ENCODE measurements at places on chromosomes 2 and 18.

DNA sequence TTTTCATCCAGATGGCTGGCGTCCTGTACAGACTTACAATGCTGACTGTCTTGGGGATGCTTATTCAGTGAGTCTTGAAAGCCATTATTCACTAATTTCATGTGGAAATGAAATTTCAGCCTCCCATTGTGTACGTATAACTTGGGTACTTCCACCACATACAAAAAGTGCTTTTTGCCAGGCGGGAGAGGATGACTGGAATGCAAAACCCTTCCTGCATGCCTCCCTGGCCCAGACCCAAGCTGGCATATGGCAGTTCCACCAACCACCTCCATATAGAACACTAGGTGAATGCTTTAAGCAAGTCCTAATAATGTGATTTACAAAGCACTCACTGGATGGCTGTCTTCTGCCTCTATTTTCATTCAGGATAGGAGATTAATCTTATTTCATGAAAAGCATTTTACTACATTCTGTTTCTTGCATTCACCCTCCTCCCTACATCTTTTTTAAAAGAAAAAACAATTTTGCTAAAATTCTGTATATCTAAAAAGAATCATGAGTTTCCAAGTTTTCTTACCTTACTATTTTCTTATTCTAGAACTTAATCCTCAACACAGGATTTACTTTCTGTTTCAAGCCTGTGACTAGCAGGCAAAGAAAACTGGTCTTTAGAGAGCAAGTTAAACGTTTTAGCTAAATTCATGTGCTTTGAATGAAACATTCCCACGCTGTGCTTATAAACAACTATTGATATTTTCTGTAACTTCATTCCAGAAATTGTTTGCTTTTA lies 327.6 kb downstream of the NCKAP5 start:
- DNase-seq: peak; percentile 32

DNA sequence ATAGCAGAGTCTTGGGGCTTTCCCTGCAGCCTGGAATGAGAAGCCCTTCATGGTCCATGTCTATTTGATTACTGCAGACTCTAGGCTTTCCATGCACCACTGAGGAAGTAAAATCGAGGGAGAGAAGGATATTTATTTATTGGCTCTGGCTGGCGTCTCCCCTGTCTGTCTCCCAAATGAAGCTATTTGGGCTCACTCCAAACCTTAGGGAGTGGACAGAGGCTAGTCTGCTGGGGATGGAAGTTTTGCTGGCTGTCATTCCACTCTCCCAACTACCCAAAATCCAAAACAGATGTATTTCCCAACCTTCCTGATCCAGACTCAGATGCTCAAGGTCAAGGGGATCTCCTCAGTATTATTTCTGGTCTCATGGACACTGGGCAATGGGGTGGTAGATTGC lies 33.7 kb downstream of the TMEM17 start:
- no peak for DNase-seq

GRCh38 chr18:53101536-53102105 lies 761.6 kb downstream of the DCC start:
- no peak for DNase-seq

DNA sequence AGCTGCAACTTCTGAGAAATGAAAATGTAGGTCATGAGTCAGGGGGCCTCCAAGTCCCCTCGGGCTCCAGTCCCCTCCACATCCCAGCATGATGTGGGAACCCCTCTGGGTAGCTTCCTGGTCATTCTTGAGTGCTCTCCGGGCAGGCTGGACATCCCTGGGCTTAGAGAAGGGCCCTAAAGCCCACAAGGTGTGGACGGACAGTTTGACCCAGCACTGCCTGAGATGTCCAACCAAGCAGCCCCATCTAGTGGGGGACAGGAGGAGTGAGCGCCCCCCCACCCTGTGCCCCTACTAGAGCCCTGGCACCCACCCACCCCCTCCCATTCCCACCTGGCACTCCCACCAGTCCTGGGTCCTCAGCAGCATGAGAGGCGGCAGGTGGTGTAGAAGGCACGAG lies 46.0 kb downstream of the CYP27C1 start:
- DNase-seq: peak; percentile 60

GRCh38 chr2:184304006-184304405 lies 294.3 kb upstream of the ZNF804A start:
- DNase-seq: no peak

DNA sequence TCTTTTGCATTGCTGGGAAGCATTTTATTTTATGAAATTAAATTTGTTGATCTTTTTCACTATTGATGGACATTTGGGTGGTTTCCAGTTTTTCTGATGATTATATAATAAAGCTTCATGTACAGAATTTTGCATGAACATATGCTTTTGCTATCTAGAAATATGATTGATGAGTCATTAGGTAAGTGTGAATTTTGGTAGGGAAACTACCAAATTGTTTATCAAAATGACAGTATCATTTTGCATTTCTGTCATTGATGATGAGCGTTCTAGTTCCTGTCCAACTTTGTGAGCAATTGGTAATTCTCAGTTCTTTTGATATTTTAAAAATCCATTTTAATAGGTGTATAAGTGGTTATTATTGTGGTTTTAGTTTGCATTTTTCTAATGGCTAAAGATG lies 67.7 kb downstream of the TAF4B start:
- no peak for DNase-seq

DNA sequence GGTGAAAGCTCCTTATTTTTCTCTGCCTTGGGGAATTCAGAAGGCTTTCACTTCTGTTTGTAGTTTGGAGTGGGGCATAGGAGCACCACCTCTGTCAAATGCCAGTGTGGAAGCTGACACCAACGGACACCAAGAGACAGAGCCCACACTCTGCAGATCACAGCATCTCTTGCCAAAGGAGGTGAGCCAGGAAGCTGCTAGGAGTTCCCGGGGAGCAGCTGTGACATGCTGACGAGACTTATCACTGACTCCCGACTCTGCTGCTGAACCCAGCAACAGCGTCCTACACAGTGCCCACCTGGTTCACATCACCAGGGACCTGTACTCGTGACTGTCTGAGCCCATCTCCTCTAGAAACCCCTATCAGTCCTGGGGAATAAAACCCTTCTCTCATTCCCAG lies 8.1 kb downstream of the TEX51 start:
- no peak for DNase-seq

DNA sequence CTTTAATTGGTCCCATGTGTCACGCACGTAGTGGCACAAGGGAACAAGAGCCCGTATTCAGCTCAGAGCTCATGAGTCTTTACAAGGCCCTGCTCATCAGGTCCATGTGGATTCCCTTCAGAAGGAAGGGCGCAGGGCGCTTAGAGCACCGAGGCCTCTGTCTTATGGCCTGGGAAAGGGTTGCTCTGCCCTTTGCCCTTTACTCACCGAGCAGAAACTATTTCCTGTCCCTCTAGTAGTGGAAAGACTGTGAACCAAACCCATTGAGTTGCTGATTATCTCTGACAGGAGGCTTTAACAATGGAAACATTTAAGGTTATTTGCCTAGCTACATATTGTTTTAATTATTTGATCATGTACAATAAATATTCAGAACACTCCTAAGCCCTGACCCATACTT lies 102.0 kb upstream of the ACAA2 start:
- no peak for DNase-seq

DNA sequence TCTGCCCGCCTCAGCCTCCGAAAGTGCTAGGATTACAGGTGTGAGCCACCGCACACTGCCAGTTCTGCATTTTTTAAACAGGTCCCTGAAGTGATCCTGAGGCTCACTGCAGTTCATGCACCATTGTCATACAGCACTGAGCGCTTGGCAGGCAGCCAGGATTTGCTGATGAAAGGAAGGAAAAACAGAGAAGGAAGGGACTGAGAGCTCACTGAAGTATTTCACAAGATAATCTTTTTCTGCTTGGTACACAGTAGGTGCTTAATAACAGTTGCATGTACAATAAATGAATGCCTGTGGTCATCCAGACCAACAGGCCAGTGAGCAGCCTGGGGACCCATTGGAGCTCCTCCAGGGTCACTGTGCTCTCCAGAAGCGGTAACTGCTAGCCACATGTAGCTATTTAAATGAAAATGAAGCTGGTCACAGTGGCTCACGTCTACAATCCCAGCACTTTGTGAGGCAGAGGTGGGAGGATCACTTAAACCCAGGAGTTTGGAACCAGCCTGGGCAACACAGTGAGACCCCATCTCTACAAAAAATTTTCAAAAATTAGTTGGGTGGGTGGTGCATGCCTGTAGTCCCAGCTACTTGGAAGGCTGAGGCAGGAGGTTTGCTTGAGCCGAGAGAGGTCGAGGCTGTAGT lies 33.1 kb upstream of the SMAD7 start:
- DNase-seq: no peak

- no peak for DNase-seq
Measured at GRCh38 chr2:85902496-85902895, 13.7 kb upstream of the ST3GAL5 start.

DNA sequence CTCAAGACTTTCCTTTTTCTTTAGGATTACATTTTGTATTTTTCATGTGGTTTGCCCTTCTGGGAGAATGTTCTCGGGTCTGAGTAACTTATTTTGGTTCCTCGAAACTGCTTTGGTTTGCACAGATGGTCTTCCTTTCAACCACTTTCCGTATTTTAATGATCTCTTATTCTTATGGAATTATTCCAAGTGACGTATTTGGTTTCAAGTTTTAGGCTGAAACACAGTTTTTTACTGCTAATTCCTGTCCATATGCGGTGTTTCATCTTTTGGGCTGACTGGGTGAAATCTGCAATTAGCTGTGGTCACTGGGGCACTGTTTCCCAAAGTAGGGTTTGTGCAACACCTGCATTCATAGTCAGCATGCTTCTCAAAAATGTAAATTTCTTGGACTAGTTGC lies 122.7 kb downstream of the CAPN13 start:
- no peak for DNase-seq

DNA sequence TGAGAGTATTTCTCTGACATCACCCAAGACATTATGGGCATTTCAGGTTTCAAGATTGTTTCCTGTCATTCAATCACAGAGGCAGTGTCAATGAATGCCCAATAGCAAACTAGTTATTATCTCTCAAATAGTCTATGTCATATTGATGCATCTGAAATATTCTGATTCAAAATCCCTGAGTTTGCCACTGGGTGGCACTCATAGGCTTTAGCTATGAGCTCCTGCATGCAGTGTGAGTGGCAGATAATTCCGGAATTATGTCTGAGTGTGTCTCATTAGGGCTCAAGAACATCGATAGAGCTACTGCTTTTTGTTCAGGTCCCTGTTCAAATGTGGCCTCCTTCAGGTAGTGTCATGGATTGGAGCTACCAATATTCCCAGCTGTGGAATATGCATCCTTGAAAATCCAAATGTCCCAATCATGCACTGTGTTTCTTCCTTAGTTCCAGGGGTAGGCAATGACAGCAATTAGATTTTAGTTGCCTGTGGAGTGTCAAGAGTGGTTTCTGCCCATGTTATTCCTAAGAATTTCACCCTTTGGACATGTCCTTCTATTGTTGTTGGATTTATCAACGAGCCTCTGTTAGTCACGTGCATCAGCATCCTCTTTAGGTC lies 7.8 kb upstream of the OR6B3 start:
- peak; percentile 65 for DNase-seq

DNA sequence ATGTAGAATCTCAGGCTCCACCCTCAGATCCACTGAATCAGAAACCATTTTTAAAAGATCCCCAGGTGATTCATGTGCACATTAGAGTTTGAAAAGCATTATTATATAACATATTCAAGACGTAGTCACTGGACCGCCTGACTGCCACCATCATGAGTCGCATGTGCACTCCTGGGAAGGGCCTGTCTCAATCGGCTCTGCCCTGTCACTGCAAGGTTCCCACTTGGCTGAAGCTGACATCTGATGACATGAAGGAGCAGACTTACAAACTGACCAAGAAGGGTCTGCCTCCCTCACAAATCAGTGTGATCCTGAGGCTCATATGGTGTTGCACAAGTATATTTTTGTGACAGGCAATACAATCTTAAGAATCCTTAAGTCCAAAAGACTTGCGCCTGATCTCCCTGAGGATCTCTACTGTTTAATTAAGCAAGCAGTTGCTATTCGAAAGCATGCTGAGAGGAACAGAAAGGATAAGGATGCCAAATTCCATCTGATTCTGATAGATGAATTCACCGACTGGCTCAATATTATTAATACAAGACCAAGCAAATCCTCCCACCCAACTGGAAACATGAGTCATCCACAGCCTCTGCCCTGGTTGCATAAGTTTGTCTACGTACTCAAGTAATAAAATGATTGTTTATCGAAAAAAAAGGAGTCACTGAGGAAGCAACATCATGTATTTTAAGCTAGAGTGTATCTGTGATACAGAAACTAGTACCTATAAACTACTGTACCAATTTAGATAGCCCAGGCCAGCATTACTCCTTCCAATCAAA lies 26.2 kb downstream of the ATAD2B start:
- peak; percentile 77 for DNase-seq

DNA sequence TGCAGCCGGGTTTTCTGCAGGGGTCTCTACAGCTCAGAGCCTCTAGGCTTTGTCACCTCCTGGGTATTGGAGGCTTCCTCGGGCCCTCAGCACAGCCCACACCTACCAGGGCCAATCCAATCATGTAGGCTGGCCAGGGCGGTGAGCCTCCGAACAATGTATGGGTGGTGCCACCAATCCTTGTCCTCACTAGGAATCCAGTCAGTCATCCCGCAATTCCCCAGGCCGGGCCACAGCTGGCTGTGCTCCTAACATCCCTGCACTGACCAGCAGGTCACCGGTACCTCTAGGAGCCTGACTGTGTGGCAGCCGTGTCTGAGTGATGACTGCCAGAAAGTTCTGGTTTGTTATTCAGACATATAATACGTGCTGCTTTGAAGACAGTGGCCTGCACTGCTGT lies 129.4 kb downstream of the SH3RF3 start:
- DNase-seq: no peak

- no peak for DNase-seq
Measured at GRCh38 chr2:154699575-154699930, 1.1 kb downstream of the KCNJ3 start.

- DNase-seq: no peak
Measured at GRCh38 chr2:165796129-165796528, 2.1 kb upstream of the GALNT3 start.

GRCh38 chr2:48126162-48126561 lies 219.9 kb upstream of the FBXO11 start:
- DNase-seq: peak; percentile 78

- peak; percentile 11 for DNase-seq
Measured at GRCh38 chr2:10839813-10840212, 27.2 kb upstream of the PDIA6 start.

DNA sequence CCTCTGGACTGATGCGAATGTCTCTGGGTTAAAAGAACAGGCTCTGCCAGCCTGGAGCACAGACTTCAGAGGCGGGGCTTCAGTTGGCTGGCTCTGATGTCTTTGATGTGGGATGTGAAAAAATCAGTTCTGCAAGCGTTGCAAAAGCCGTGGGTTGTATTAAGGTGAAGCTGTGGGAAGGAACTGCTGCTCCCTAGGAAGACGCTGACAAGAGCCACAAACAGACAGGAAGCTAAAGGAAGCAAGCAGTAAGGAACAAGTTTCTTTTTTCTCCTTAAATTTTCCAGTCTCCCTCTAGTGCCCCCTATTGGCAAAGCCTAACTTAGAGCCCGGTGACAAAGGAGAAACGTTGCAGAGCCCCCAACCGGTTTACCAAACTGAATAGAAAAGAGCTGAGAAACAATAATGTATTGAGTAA lies 239.0 kb downstream of the CCDC178 start:
- peak; percentile 17 for DNase-seq

Measured in cardiac fibroblast (primary cell).